NCI-H1417 treated with DMSO at 0.1 percent for 48 hours (cell line): ENCODE measurements at places on chromosomes 2 and 18.

GRCh38 chr2:160194351-160194750 lies 5.7 kb downstream of the ITGB6 start:
- no peak for DNase-seq

DNA sequence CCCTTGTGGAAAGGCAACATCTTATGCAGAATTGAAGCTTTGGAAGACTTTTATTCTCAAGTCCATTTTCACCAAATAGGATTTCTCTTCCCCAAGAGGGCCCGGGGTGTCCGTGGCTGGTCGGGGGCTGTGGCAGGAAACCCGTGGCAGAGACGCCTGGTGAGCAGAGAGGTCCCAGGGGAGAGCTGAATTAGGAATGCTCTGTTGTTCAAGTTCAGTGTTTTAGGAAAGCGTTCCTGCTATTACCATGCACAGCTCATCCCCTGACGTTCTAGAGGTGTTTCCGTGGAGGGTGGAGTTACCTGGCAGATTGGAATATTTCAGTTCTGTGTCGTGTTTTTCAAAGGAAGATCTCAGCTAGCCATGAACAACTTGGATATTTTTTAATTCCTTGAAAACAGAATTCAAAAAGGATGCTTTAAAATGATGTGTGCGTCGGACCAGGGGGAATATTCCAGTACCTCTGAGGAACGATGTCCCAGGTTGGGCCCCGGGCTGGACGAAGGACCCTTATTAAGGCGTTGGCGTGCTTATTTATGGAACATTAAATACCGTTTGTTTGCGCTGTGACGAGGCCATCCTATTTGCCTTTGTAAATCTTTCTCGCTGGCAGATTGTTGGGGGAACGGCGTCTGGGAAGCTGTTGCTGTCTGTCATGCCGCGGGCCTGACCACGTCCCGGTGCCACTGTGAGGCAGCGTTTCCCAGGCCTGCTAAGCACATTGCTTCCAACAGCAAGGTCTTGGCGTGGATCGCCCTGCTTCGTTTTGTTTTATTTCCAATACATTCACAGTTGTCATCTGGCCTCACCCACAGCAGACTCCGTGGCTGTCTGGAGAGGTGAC lies 8.2 kb downstream of the NFATC1 start:
- DNase-seq: no peak

GRCh38 chr18:35376393-35376741 lies 770 bp downstream of the ZNF396 start:
- DNase-seq: no peak

- DNase-seq: no peak
Observed at GRCh38 chr2:14567561-14567960, 65.0 kb upstream of the LRATD1 start.

DNA sequence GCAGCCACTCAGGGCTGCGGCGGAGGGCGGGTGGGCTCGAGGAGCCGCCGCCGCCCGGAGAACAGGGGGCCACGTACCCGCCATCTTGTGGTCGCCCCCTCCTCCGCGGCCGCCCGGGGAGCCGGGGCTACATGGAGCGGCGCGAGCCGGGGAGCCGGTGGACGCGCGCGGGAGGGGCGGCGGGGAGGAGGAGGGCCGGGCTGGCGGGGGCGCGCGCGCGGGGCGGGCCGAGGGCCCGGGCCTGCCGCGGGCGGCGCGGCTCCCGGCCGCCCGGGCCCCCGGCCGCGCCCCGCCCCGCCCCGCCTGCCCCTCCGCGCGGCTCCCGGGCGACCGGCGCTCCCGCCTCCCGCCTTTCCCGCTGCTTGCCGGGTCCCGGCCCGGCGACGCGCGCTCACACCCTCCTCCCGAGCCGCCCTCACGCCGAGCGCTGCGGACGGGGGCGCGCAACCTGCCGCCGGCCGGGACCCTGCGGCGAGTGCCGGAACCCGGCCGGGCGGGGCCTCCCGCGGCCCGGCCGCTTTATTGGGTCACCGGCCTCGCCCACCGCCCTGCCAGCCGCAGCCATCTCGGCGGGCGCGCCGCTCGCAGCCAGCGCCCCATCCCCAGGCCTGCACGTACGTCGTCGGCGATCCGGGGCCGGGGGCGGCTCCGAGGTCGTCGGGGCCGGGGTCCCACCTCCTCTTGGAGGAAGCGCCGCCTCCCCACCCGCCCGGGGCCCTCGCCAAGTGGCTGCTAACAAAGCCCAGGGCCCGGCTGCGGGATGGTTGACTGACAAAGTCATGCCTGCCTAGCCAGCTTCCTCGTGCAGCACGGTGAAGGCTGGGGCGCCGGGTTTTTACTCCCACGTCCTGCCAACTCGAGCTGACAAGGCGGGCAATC lies at the start of gene PPP4R1:
Gene PPP4R1 (minus strand): TSS at position 159 of the 879 bp plus-strand sequence. CDS start 75 bp downstream, at position 84.
- DNase-seq: no peak

GRCh38 chr2:45690231-45690630 lies 38.8 kb downstream of the PRKCE start:
- DNase-seq: no peak

GRCh38 chr2:218370410-218371063 lies 11.5 kb upstream of the SLC11A1 start:
- DNase-seq: no peak

GRCh38 chr18:297936-298335 lies 30.1 kb upstream of the THOC1 start:
- no peak for DNase-seq

- DNase-seq: no peak
Observed at GRCh38 chr2:160647967-160648685, 154.5 kb upstream of the RBMS1 start.

DNA sequence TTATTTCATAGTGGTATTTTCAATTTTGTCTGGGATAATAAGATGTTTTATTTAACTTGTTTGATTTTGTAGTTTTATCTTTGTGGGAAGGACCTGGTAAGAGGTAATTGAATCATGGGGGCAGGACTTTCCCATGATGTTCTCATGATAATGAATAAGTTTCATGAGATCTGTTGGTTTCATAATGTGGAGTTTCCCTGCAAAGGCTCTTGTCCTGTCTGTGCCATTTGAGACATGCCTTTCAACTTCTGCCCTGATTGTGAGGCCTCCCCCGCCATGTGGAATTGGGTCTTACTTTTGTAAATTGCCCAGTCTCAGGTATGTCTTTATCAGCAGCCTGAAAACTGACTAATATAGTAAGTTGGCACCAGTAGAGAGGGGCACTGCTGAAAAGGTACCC lies 77.8 kb upstream of the ARHGAP15 start:
- no peak for DNase-seq

DNA sequence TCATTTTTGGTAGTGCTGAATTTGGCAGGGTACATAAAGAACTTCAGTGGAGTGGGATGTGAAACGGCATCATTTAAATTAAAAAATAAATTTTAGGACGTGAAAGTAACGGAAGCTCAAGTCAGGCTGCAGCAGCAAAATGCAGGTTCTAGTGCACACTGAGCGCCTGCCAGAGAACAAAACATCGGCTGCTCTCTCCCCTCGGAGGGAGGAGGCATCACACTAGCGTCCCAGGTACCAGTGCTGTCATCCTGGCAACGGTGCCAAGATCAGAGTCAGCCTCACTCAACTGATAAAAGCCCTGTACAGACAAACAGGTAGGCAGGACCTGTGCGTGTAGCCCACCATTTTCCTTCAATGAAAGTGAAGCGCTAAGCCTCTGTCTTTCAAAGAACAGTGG lies 261.5 kb downstream of the PTGR3 start:
- no peak for DNase-seq

- DNase-seq: no peak
Observed at GRCh38 chr2:1226766-1227165, 186.5 kb upstream of the TPO start.

GRCh38 chr2:28751956-28752630 lies 463 bp downstream of the PPP1CB start:
- no peak for DNase-seq

- DNase-seq: no peak
Observed at GRCh38 chr2:18050001-18050400, 171.5 kb downstream of the KCNS3 start.

- no peak for DNase-seq
Observed at GRCh38 chr2:186925514-186925913, 76.5 kb upstream of the ZSWIM2 start.

GRCh38 chr18:25229081-25229480 lies 122.9 kb downstream of the ZNF521 start:
- no peak for DNase-seq
